ENCODE measurements at places on chromosomes 13 and 19.
A peak's percentile ranks its signal among the peaks of the same experiment; 100 is the strongest.

DNA sequence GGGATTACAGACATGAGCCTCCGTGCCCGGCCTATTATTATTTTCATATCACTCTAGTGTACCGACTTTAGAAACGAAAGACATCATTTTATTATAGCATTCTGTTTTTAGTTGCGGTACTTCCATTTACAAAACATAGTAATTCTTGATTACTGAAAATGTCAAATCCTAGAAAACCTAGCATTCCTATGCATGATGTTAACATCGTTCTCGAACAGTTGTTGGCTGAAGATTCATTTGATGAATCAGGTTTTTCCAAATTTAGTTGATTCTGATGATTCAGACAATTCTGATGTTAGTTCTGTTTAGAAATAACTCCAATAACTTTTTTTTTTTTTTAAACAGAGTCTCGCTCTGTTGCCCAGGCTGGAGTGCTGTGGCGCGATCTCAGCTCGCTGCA is 11.5 kb upstream of the MTRF1 start:
- no peak for DNase-seq

DNA sequence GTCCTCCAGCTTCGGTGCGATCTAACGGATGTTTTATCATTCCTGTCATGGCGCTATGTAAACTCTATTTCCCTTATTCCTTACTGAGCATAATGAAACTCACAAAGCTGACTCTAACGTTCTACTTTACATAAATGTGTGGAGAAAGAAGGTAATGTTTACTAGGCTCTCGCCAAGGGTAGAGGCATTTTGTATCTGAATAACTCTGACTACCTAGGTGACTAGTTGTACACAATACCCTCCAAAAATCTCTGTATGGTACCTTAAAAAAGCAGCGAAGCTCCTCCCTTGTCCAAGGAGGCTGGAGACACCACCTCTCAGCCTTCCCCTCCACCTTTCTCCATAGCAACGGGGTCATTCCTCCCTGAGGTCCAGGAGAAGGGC is 316 bp upstream of the ZNF530 start:
- DNase-seq: no peak

DNA sequence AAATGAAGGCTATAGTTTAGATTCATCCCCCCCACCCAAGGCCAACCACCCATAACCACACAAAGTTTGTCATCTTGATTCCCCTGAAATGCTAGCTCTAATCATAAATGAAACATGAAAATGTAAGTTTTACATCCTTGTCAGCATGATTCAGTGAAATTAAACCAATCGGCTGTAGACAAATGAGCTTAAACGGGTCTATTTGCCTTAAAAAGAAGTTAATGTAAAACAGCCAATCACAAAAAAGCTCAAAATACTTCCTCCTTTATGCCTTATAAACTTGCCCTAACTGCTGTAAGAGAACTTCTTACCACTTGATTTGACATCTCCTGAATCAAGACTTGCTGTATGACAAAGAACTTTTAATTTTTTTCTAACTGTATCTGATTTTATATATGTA is 34.5 kb upstream of the MRI1 start:
- DNase-seq: peak; percentile 5

DNA sequence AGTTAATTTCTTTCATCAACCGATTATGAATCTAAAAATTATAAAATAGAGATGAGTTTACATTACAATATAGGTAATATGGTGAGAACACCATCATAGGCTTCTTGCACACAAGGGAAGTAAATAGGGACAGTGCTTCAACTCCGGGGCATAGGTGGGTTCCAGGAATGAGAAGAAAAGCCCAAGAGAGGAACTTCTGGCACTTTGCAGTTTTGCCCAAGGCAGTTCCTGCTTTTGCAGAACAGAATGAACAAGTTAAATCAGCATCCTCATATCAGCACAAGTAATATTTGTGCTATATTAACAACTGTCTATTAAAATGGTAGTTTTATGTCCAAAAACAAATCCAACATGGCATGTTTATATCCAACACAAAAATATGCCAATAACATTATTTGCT is 60.1 kb downstream of the DACH1 start:
- DNase-seq: peak; percentile 7
